Activated CD4-positive, alpha-beta T cell treated with anti-CD3 and anti-CD28 coated beads for 36 hours (primary cell): ENCODE measurements at places on chromosomes 13 and 19. TPM values are rescaled to one million over a fixed set of nuclear protein-coding genes. Genes with fewer than 3 reads are reported as not detected.

PSPN gene
- 1.4 TPM for total RNA-seq

TARM1 gene
- total RNA-seq, result not detected

ZNF835 gene
- total RNA-seq, result 2.8 TPM

SLITRK1 gene
- not detected for total RNA-seq

RUBCNL gene
- total RNA-seq, result 1.0 TPM

RUVBL2 gene
- total RNA-seq, result 155 TPM

MIDN gene
- total RNA-seq, result 47.9 TPM

NTF4 gene
- total RNA-seq, result not detected

GAPDHS gene
- not detected for total RNA-seq
